Panc1 (cell line): ENCODE measurements at places on chromosomes 2 and 18. TPM values are rescaled to one million over a fixed set of nuclear protein-coding genes. Genes with fewer than 3 reads are reported as not detected.

CNNM4 gene
- total RNA-seq, result 15.7 TPM

CD302 gene
- total RNA-seq, result 3.3 TPM

SGPP2 gene
- total RNA-seq, result 0.05 TPM

GBX2 gene
- total RNA-seq, result 10.2 TPM

TDRD15 gene
- not detected for total RNA-seq

SRD5A2 gene
- total RNA-seq, result not detected

DNA sequence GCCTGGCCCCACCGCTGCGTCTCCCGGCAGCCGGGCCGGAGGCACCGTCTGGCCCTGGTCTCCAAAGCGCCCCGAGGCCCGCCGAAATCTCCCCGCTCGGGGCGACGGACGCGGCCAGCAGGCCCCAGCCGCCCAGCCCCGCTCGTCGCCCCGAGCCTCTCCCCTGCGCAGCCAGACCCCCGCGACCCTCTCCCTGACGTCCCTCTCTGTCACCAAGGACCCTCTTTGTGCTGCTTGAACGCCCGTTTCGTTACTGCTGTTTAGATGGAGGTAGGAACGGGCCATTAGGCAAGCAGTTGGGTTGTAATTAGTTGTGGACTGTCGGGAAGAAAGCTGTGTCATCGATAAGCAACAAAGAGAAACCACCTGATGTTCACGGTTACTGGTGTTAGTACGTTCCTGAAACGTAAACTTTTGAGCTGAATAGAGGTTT, 686 bp downstream of the UBXN4 start:
- no peaks in the 10 kb centered on the region for H3K27me3 ChIP-seq
- no peak for DNase-seq
- H3K27ac ChIP-seq, result peak overlapping the region; percentile 96
- no peaks in the 10 kb centered on the region; the same call in 1 of the 2 replicates for H3K36me3 ChIP-seq
- H3K4me3 ChIP-seq, result peak overlapping the region; percentile 96
- H3K4me1 ChIP-seq, result peaks cover 16% of the 10 kb centered on the region

DNA sequence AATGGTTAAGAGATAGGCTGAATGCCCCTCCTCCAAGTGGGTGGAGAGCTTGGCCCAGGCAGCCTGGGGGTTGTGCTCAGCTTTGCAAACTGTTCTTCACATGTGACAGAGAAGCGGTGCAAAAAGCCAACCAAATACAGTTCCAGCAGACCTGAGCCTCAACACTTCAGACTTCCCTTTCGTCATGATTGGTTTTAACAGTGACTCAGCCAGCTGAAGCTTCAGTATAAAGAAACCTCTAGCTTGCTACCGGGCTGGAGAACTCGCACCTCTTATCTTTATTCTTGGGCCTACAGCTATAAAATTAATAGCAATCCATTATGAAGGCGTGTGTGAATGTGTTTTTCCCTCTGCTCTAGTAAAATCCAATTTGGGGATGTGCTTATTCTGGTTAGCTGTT, 20.0 kb downstream of the SETBP1 start:
- H3K27me3 ChIP-seq, result no peaks in the 10 kb centered on the region
- no peak for DNase-seq
- H3K4me1 ChIP-seq, result no peaks in the 10 kb centered on the region
- H3K4me3 ChIP-seq, result no peak overlapping the region
- no peaks in the 10 kb centered on the region for H3K36me3 ChIP-seq
- H3K27ac ChIP-seq, result no peak overlapping the region

DNA sequence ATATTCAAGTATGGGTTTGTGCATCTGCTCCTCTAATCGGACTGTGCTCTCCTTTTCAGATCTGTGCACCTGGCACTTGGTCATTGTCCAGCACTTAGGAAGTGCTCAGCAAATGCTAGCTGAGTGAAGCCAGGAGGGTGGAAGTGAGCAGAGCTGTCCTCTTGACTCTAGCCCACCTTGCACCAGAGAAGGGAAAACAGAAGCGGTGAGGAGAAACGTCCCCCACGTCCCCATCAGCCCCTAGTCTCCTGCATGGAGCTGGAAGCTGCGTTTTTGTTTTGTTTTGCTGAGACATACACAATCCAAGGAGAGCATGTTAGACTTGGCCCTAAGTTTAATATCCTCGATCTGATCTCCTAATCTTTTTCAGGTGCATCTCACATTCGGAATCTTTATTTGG, 73.6 kb downstream of the EN1 start:
- peaks cover 26% of the 10 kb centered on the region for H3K27me3 ChIP-seq
- no peaks in the 10 kb centered on the region; the same call in 1 of the 2 replicates for H3K4me1 ChIP-seq
- H3K4me3 ChIP-seq, result no peak overlapping the region
- H3K36me3 ChIP-seq, result no peaks in the 10 kb centered on the region
- DNase-seq, result no peak

DNA sequence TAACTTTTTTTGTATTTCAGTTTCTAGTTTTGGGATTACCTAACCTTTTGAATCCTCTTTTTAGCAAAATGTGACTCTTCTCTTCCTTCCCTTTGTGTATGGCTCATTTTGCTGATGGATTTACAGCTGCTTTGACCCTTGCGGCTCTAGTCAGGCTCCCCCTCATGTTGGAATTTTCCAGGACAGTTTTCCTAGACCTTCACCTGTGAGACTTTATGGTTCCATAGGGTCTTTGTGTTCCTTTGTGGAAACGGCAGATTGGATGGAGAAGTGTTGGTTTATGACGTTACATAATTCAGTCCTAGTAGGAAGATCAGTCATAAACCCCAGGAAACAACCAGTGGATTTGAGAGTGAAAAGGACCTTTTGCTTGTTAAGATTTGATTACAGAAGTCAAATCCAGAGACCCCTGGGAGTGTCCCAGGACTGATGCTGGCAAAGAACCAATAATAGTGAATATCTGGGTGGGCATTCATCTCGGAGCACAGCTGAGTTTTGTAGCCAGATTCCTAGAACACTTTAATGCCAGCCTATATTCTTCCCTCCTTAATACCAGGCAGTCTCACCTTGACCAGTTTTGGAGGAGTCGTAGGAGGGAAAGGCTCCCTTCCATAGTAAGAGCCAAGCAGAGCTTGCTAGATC, 42.7 kb downstream of the SOCS6 start:
- H3K27me3 ChIP-seq, result no peaks in the 10 kb centered on the region
- H3K36me3 ChIP-seq, result peaks cover 12% of the 10 kb centered on the region; the same call in 1 of the 2 replicates
- DNase-seq, result no peak
- H3K4me1 ChIP-seq, result peaks cover 1% of the 10 kb centered on the region
- H3K27ac ChIP-seq, result peak overlapping the region; percentile 74

DNA sequence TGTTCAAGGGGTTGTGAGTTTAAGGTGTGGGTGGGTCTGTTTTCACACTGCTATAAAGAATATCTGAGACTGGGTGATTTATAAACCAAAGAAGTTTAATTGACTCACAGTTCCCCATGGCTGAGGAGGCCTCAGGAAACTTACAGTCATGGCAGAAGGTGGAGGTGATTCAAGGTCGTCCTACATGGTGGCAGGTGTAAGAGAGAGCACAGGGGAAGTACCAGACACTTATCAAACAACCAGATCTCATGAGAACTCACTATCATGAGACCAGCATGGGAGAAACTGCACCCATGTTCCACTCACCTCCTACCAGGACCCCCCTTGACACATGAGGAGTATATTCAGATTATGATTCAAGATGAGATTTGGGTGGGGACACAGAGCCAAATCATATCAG, 38.0 kb downstream of the RHBDD1 start:
- no peaks in the 10 kb centered on the region for H3K36me3 ChIP-seq
- DNase-seq, result no peak
- H3K4me3 ChIP-seq, result no peak overlapping the region
- H3K27me3 ChIP-seq, result no peaks in the 10 kb centered on the region
- no peak overlapping the region for H3K27ac ChIP-seq

DNA sequence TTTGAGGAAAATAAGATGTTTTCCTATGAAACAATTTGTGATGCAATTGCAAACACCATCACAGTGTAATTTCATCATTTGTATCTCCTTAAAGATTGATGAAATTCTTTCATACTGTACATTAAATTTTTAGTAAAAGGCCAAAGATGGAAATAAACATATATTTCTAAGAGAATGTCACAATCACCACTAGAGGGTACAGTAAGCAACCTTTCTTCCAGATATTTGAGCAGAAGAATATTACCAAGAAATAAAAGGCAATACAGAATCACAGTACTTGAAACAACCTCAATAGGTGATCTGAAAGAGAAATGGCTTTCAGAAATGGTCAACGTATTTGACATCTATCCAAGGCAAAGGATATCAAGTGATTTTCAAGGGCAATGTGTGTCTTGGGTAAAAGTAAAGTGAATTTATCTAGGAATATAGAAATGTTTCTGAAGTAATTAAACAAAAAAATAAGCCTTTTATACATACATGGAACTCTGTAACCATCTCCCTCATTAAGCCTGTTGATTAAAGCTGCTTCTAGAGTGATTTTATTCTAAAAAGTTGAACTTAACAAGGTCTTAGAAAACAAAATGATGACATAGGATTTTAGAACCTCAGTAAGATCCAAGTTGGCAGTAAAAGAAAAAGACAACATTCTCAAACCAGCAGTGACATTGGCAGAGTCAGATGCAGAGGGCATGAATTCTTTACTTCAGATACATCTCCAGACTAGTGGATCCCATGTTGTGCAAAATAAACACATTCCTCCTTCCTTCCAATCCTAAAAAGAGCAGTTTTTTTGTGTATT, 90.3 kb upstream of the SESTD1 start:
- H3K4me1 ChIP-seq, result no peaks in the 10 kb centered on the region
- DNase-seq, result no peak
- no peaks in the 10 kb centered on the region for H3K36me3 ChIP-seq
- H3K27ac ChIP-seq, result no peak overlapping the region

DNA sequence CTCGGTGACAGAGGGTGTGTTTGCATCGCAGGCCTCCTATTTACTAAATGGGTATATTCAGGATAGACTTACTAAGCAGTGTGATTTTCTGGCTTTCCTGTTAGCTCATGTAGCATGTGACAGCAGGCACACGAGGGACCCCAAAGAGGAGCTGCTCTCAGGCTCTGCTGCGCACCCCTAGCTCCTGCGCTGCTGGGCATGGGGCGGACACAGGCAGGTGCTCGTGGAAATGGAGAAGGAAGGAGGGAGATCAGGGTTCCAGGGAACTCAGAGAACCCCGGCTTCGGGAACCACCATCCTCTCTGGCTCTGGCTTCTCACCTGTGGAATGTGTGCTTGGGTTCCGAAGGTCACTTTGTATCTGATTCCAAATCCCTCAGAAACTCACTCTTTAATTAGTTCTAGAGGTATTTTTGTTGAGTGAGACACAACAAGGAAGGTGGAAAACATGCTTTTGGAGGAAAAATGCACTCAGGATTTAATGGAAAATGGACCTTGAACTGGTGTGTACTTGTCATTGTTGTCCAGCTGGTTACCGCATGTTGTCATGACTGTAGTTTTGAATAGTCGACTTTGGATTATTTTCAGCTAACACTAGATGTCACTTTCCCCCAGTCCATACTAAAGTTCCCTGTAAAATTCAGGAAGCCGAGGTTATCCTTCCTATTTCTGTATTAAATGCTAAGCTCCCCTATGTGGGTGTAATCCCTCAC, 3.5 kb downstream of the SNTG2 start:
- no peaks in the 10 kb centered on the region; the same call in 1 of the 2 replicates for H3K27me3 ChIP-seq
- H3K27ac ChIP-seq, result no peak overlapping the region
- DNase-seq, result peak; percentile 20
- no peaks in the 10 kb centered on the region for H3K36me3 ChIP-seq
- H3K4me3 ChIP-seq, result no peak overlapping the region
- H3K4me1 ChIP-seq, result peaks cover 3% of the 10 kb centered on the region; the same call in 1 of the 2 replicates

DNA sequence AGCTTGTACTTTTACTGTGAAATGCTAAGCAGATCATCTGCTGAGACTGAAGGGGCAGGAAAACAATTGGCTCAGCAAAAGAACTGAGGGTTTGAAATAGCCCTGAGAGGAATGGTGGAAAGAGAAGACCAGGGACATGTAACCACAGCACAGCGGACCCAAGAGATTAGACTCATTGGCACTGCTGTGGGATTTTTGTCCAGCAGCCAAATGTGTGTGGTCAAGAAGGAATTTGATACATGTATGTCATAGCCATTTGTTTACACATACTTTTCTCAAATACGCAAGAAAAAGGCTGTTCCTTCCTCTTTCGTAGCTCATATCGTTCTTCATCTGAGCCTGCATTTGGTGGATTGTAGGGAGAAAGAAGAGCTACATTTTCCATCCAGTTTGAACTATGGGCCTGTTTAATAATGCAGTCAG, 73.8 kb downstream of the TRABD2A start:
- H3K27ac ChIP-seq, result no peak overlapping the region
- no peak for DNase-seq
- H3K36me3 ChIP-seq, result no peaks in the 10 kb centered on the region
- H3K4me1 ChIP-seq, result no peaks in the 10 kb centered on the region

DNA sequence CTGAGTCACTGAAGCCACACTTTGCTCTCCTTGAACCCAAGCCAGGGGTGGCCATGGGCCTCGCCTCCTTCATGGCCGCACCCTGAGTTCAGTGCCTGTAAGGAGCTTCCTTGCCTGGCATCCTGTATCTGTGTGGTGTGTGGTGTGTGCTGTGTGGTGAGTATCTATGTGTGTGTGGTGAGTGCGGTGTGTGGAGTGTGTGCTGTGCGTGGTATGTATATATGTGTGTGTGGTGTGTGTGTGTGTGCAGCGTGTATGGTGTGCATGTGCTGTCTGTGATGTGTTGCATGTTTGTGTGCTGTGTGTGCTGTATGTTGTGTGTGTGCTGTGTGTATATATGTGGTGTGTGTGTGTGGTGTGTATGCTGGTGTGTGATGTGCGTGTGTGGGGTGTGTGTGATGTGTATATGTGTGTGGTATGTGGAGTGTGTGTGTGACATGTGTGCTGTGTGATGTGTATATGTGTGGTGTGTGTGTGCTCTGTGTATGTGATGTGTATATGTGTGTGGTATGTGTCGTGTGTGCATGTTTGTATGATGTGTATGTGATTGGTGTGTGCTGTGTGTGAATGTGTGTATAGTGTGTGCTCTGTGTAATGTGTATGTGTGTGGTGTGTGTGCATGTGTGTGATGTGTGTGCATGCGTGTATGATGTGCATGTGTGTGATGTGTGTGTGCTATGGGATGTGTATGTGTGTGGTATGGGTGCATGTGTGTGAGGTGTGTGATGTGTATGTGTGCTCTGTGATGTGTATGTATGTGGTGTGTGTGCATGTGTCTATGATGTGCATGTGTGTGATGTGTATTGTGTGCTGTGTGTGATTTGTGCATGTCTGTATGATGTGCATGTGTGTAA, 22.6 kb downstream of the PRELID3A start:
- no peak overlapping the region for H3K4me3 ChIP-seq
- DNase-seq, result no peak
- H3K4me1 ChIP-seq, result no peaks in the 10 kb centered on the region

DNA sequence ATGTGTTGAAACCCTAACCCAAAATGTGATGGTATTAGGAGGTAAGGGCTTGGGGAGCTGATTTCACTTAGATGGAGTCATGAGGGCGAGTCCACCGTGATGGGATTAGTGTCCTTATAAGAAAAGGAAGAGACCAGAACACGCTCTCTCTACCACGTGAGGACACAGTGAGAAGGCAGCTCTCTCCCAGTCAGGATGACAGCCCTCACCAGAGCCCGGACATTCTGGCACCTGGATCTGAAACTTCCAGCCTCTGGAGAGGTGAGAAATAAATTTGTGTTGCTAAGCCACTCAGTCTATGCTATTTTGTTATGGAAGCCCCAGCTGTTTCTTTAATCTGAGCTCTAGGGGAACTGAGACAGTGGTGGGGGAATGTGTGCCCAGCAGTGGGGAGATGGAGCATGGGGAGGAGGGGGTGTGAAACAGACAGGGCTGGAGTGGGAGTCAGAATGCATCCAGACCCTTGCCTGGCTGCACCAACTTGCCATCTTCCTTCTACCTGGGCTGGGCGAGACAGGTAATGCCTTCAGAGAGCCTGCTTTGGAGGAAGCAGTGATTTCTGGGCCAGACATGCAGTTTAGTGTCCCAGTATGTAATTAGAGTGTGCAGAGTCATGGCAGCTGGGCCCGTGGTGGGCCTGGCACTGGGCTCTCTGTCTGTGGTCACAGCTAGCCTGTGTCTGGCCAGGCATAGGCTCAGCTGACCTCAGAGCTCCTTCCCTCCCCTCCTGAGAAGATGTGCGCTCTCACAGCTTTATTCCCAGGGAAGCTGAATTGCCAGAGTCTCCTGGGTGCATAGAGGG, 38.1 kb downstream of the RHOB start:
- H3K4me1 ChIP-seq, result no peaks in the 10 kb centered on the region; the same call in 1 of the 2 replicates
- H3K27ac ChIP-seq, result no peak overlapping the region
- H3K4me3 ChIP-seq, result no peak overlapping the region
- no peaks in the 10 kb centered on the region for H3K27me3 ChIP-seq
